ENCODE measurements at places on chromosomes 7 and 10. TPM values are rescaled to one million over a fixed set of nuclear protein-coding genes. Genes with fewer than 3 reads are reported as not detected.

FBXO24 gene
- 4.5 TPM for polyA plus RNA-seq

LRRN3 gene
- 57.9 TPM for polyA plus RNA-seq

PNLIPRP1 gene
- not detected for polyA plus RNA-seq

TFR2 gene
- 4.6 TPM for polyA plus RNA-seq

OR2A5 gene
- 0.11 TPM for polyA plus RNA-seq

FXYD4 gene
- not detected for polyA plus RNA-seq

BTBD16 gene
- polyA plus RNA-seq, result 0.10 TPM

FRMD4A gene
- polyA plus RNA-seq, result 53.0 TPM

SCART1 gene
- 2.2 TPM for polyA plus RNA-seq

SPDYE8 gene
- 0.87 TPM for polyA plus RNA-seq

FANK1 gene
- 6.2 TPM for polyA plus RNA-seq

- peak; percentile 11 for DNase-seq
Measured at GRCh38 chr7:70975754-70976153, 156.2 kb upstream of the GALNT17 start.

GRCh38 chr10:15325243-15325943 is 45.7 kb downstream of the FAM171A1 start:
- DNase-seq, result no peak

GRCh38 chr10:130495116-130495862 is 359.1 kb downstream of the GLRX3 start:
- no peak for DNase-seq

GRCh38 chr7:139655305-139655704 is 122.5 kb downstream of the HIPK2 start:
- no peak for DNase-seq

DNA sequence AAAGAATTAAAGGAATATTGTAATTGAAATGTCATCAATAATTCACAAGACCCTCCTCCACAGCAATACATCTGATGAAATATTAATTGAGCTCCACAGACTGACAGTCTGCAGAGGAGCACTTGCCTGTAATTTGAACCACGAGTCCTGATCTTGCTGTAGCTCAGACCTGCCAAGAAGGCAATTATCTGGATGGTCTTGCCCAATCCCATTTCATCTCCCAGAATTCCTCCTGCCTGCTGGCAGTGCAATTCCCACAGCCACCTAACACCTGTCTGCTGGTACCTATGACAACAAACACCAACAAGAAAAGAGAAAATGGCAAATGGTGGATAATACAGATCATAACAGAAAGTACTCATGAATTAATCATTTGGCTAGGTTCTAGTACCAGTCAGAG is 38.5 kb downstream of the ERCC6 start:
- no peak for DNase-seq

GRCh38 chr7:83614112-83614511 is 34.8 kb downstream of the SEMA3E start:
- DNase-seq, result no peak

GRCh38 chr7:117835016-117835664 is 38.1 kb downstream of the CTTNBP2 start:
- DNase-seq, result no peak

GRCh38 chr10:121332829-121333765 is 265.1 kb downstream of the FGFR2 start:
- DNase-seq, result no peak

DNA sequence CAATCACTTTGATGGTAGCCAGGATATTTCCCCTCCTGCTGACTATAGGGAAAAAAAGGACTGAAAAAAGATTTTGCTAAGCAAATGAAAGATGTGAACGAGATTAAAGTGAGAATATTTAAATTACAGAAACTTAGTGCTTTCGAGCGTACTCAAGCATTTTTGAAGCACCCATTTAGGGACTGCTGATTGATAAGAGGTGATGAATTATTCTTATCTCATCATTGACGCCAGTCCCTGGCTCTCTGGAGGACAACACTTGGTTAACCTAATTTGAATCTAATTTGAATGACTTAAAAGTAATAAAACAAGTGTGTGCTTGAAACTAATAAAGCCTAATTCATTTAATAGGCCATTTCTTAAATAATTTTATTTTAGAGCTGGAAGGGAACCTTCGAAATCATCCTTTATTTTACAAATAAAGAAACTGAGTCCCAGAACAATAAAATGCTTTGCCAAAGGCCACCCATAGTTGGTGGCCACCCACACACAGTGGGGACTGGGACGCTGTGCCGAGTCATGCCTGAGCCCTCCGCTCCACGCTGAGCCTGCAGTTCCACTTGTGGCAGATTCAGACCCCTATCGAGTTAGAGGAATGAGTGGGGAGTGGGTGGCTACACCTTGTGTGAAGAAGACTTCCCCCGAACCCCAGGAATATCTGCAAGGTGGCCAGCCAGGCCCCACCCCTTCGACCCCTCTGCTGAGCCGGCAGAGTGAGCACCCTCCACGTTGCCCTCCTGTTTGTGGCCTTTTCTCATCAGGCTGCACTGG is 61.1 kb upstream of the SAMD8 start:
- no peak for DNase-seq

GRCh38 chr7:55094092-55094690 is 75.4 kb downstream of the EGFR start:
- no peak for DNase-seq

DNA sequence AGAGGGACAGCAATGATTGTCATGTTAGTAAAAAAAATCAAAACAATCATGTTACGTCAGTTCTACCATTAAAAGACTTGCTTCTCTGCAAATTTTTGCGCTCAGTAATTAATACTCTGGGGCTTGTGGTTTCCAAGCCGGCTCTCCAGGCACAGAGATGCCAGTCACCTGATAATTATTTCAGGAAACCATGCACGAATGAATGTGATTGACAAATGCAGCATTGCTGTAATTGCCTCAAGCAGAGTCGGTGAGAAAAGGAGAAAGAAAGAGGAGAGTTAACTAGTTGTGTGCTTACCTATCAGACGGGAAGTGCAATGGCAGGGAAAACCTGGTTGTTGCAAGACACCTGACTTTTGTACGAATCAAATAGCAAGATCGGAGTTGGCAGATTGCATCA is 609.8 kb upstream of the MKI67 start:
- no peak for DNase-seq

GRCh38 chr7:22201186-22201880 is 155.6 kb downstream of the RAPGEF5 start:
- no peak for DNase-seq

DNA sequence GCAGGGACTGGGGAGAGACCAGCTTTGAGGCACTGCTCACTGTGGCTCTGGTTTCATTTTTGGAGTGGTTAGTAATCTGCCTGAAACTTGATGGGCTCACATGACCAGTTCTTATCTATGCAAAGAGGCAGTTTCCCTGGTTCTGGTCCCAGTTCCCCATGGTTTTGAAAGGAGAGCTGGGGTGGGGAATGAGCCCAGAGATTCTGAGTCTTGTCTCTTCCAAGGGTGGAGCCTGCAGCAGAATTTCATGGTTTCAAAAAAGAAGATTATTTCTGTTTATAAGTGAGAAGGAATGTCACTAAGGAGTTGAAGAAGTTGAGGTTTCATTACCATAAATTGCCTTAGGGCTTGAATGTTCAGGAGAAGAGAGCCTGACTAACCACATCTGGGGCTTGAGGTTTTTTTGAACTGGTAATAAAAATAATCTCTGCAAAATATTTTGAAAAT is 190.2 kb upstream of the HABP2 start:
- no peak for DNase-seq

- DNase-seq, result no peak
Measured at GRCh38 chr10:79058899-79059841, 9.6 kb upstream of the ZMIZ1 start.
